ENCODE measurements at places on chromosomes 1 and 21. TPM values are rescaled to one million over a fixed set of nuclear protein-coding genes. Genes with fewer than 3 reads are reported as not detected.
A peak's percentile ranks its signal among the peaks of the same experiment; 100 is the strongest.

The BEND5 gene
- 3.7 TPM for total RNA-seq

The CACNA1E gene
- total RNA-seq = 0.06 TPM

The SH2D1B gene
- total RNA-seq = 1.1 TPM

The PARS2 gene
- total RNA-seq = 3.2 TPM

The TOR3A gene
- total RNA-seq = 36.0 TPM

The CD1B gene
- not detected for total RNA-seq

The NHLH1 gene
- total RNA-seq = 0.13 TPM

The VPS72 gene
- total RNA-seq = 53.6 TPM

GRCh38 chr1:185449378-185450059 lies 132.5 kb upstream of the IVNS1ABP start:
- DNase-seq = no peak

GRCh38 chr1:6783936-6784559 lies 1.2 kb upstream of the CAMTA1 start:
- no peak for DNase-seq

DNA sequence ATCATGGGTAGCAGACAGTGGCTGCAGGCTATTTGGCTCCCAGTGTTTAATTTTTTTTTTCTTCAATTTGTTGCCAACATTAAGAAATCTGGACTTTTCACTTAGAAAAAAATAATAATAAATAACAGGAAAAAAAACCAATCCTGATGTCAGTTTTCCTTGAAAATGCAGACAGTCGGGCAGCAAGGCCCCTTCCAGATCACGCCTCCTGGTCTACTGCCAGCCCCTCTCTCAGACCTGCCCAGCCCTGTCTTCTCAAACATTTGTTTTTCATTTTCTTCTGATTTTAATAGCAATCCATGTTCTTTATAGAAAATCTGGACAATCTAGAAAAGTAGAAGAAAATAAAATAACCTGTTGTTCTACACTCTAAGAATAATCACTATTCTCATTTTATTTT lies 15.5 kb downstream of the IFNGR2 start:
- peak; percentile 78 for DNase-seq

- DNase-seq = no peak
Observed at GRCh38 chr1:99282536-99282935, 18.2 kb downstream of the PLPPR4 start.

DNA sequence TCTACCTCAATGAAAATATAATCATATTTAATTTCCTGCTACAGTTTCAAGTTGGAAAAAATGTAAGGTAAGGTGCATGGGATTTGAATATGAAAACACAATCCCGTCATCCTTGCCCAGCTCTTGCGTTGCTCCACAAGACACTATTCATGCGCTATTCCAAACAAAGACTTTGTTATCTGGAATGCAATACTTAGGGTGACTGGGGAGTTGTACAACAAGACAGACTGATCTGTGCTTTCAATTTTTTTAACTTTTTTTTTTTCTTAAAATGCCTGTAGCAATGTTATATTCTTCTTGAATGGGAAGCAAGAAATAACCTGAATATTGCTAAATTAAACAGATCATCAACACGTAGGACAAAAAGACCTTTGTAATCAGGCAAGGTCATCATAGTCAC lies 1077.2 kb downstream of the TTLL7 start:
- no peak for DNase-seq

DNA sequence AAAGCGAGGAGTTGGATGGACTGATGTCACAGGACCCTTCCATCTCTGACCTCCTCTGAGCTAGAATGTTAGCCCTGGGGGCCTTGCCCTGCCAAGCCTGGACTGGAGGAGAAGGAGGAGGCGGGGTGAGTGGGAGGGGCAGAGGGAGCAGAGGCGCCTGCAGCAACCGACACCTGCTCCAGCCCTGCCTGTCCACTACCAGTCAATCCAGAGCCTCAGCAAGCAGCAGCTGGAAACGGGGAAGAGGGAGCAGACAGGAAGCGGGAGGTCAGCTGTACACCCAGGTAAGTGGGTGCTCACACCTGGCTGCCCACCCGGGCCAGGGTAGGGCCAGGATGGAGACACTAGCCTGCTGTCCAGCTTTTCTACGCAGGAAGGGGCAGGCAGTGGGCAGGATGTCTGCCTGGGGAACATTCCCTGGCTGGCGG lies at the start of gene IGFN1:
Gene IGFN1 (plus strand): TSS at position 201 of the 428 bp plus-strand sequence. CDS start 2,470 bp downstream, outside the sequence.
- DNase-seq = peak; percentile 50

DNA sequence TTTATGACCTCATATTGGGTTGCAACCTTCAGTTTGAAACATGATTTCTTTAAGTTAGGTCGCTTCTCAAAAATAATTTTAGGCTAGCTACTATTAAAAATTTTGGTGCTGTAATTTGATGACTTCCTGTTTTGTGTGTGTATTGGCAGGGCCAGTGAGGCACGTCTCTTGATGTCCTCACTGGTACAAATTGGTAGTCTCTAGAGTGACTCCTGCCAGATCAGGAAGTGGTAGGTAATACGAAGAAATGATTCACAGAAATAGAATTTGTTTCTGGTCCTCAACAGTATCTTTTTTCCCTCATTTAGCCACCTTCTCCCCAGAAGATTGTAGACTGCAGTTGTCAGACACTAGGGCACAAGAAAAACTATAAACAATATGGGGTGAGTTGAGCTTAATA lies 120.9 kb upstream of the KIAA1614 start:
- DNase-seq = no peak

GRCh38 chr1:231106347-231106746 lies 55.5 kb upstream of the TRIM67 start:
- DNase-seq = no peak

DNA sequence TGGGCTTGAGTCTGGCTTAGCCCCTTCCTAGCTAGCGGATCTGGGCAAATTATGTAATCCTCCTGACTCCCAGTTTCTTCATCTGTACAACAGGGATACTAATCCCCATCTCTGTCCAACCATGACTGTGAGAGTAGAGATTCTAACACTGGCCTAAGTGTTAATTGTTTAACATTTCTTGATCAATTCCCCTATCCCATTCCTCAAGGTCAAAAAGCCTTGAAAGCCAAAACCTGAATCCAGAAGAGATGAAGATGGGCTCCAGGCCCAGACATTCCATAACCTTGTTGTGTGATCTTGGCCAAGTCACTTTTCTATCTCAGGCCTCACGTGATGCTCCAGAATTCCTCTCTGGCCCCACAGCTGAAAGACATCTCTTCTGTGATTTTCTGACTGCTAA lies 18.8 kb upstream of the PHLDA3 start:
- no peak for DNase-seq

DNA sequence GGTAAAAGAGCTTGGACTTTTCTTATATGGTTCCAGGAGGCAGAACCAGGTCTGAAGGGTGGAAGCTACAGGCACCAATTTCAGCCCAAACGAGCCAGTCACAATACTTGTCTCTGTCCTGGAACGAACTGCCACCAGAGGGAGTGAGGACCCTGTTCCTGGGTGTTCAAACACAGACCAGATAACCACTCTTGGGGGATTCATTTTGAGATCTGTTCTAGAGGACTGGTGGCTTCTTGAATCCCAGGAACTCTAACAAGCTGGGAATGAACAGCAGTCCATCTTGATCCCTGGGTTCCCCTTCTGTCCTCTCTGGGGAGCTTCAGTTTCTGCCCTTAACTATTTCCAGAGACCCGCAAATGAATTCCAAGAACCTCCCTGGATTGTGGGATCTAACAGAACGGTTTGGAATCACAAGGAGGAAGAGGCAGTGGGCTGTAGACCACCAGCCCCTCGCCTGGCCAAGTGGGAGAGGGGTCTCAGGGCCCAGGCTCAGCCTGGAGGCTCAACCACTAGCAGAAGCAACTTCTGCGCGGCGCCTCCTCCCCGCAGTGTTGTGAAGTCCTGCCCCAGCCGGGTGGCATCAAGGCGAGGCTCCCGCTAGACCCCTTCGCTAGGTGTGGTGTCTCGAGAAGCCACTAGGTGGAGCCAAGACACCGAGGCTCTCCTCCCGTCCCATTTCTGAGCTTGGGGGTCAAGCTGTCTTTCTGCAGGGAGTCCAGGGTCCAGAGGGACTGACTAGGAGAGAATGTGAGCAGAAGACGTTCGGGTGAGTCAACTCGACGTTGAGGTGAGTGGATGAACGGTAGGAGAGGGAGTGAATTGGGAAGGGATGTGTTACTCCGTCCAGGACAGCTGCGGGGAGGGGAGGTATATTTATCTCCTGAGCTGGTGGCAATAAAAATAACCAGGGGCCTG lies 12.1 kb upstream of the NES start:
- peak; percentile 87 for DNase-seq

- DNase-seq = no peak
Observed at GRCh38 chr21:37582590-37582989, 216.0 kb downstream of the DYRK1A start.

GRCh38 chr1:162128693-162129356 lies 59.3 kb downstream of the NOS1AP start:
- no peak for DNase-seq

GRCh38 chr1:108686614-108687313 lies 5.3 kb upstream of the PRPF38B start:
- DNase-seq = no peak

GRCh38 chr1:110477041-110477440 lies 26.1 kb downstream of the PROK1 start:
- DNase-seq = no peak

DNA sequence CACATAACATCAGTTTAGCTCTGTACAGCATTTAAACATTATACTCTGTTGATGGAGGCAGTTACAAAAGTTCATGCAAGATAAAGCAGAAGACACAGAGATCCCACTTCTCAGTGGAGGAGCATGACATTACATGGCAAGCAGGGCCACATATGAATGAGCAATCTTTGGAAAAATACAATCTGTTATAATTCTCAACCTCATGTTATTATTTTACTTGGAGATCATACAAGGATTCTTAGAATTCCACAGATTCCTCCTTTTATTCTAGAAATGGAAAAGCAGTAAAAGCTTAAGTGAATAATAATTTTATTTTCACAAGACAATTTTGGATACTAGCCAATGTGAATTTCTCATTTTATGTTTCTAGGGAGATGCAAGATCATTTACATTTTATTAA lies 66.6 kb downstream of the IFI44 start:
- DNase-seq = no peak

- DNase-seq = no peak
Observed at GRCh38 chr1:193183019-193183627, 3.3 kb downstream of the B3GALT2 start.

DNA sequence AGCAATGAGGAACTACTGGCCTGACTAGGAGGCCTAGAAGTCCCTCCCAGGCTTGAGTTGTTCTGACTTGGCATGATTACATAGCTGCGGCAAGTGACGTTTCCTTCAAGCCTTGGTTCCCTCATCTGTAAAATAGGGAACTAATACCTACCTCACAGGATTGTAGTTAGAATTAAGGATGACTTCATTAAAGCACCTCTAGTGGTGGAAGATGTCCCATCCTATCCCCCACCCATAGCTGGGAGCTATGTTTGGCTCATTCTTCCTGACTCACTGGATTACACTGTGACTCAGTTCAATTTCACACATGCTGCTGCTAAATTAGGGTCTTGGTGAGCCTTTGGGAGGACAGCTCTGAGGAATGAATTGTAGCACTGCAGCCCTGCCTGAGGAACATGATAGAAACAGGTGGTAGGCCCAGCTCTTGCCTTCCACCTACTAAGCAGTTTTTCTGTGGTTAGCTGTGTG lies 6.0 kb upstream of the SHISA4 start:
- no peak for DNase-seq

GRCh38 chr1:109240158-109241152 lies 8.9 kb upstream of the CELSR2 start:
- peak; percentile 84 for DNase-seq

- peak; percentile 85 for DNase-seq
Observed at GRCh38 chr1:203177470-203178039, 1.9 kb upstream of the MYBPH start.

- DNase-seq = no peak
Observed at GRCh38 chr21:36478207-36478701, 1.7 kb downstream of the CLDN14 start.

GRCh38 chr1:236568285-236568894 lies 35.9 kb downstream of the HEATR1 start:
- DNase-seq = no peak

DNA sequence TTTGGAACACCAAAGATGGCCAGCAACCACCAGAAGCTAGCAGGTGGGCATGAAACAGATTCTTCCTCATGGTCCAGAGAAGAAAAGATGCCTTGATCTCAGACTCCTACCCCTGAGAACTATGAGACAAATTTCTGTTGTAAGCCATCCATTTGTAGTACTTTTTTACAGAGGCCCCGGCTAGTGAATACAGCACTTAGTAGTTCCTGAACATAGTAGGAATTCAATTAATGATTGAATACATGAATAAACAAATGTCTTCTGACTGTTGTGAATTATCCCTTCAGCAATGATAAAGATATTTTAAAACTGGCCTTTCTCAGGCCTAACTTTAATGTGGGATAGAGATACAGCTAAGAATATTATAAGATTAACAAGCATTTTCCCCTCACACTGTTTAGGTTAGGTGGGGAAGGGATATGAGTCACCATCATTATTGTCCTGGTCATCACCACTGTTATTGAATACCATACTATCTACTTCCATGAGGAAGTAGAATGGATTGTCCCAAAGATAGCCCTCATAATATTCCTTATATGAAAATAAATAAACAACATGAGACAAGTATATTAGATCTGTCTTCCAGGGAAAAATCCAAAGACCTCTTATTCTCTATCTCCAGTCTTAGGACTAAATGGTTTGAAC lies 51.4 kb downstream of the ADCY10 start:
- DNase-seq = no peak

GRCh38 chr1:184302346-184302745 lies 84.5 kb upstream of the C1orf21 start:
- DNase-seq = no peak

- DNase-seq = no peak
Observed at GRCh38 chr1:15364740-15365139, 44.9 kb upstream of the EFHD2 start.

Data from psoas muscle (tissue), 8 donors.